ENCODE measurements at places on chromosomes 6 and 20. TPM values are rescaled to one million over a fixed set of nuclear protein-coding genes. Genes with fewer than 3 reads are reported as not detected.

DNA sequence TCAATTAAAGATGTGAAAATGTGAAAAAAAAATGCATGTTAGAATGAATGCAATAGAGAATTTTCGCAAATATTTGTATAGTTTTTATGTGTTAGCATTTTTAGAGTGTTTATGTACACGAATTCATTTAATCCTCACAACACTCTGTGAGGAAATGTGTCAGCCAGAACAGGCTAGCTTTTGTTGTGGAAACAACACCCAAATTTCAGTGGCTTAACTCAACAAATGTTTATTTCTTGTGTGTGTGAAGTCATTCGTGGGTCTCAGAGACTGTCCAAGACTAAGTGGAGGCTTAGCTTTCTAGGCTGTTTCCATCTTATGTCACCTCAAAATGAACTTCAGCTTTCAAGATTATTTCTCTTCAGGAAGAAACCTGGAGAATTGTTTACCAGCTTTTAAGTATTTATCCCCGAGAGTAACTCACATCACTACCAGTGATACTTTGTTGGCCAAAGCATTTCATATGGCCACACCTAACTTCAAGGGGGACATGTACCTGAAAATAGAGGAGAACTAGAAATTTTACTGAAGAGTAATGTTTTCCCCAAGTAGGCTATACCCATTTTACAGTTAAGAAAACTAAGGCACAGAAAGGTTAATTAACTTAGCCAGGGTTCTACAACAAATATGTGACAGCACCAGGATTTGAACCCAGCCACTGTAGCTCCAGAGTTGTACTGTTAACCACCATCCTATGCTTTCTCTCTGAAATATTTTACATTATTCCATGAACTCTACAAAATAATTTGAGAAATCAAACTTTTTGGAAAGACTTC lies 306.1 kb downstream of the QKI start:
- no peak for DNase-seq

DNA sequence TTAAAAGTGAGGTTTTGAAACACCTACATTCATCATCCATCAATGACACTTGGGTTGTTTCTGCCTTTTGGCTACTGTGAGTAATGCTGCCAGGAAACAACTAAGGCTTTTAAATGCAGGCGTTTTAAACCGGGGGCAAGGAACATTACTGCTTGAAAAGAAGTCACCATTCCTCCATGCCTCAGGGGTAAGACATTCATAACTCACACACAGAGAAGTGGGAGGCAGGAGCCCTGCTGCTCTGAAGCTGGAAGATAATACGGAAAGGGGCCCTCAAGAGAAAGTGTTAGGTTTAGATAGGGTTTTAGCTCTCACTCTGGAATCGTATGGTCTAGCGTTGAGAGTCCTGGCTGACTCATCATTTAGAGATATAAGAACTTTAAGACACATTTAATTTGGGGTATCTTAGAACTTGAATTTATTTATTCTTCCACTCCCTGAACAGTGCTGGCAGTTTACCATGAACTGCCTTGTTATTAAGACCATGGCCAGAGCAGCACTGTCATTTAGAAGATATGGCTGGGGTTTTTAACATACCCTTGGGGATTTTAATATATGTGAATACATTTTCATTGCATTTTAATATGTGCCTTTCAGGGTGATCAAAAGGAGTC lies 1.8 kb downstream of the TUBB1 start:
- no peak for DNase-seq

The SLC32A1 gene
- not detected for total RNA-seq

DNA sequence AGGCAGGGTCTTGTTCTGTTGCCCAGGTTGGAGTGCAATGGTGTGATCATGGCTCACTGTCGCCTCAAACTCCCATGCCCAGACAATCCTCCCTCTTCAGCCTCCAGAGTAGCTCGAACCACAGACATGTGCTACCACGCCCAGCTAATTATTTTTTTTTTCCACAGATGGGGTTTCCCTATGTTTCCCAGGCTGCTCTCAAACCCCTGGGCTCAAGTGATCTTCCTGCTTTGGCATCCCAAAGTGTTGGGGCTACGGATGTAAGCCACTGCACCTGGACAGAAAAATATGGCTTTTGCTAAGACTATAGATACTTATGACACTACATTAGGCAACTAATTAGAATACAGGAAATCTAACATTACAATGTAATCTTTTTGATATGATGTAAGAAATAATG lies 17.9 kb downstream of the RNF24 start:
- DNase-seq = no peak

DNA sequence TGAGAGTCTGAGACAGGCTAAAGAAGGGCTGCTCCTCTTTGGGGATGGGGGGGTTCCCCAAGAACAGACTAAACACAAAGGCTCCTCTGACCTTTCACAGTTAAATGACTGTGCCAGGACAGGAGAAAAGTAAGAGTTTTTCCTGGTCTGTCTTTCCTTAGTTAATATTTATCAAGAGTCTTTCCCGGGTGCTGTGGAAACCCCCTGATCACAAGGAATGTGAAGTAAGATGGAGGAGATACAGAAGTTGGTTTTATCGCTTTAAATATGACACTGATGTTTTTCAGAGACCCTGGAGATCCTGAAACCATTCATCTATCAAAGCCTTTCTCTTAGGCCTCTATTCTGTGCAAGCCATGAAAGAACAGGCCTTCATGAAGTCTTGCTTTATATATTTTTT lies 105.8 kb downstream of the RNF144B start:
- no peak for DNase-seq

Data from SJCRH30 (cell line).